ENCODE measurements at places on chromosomes 4 and X.

DNA sequence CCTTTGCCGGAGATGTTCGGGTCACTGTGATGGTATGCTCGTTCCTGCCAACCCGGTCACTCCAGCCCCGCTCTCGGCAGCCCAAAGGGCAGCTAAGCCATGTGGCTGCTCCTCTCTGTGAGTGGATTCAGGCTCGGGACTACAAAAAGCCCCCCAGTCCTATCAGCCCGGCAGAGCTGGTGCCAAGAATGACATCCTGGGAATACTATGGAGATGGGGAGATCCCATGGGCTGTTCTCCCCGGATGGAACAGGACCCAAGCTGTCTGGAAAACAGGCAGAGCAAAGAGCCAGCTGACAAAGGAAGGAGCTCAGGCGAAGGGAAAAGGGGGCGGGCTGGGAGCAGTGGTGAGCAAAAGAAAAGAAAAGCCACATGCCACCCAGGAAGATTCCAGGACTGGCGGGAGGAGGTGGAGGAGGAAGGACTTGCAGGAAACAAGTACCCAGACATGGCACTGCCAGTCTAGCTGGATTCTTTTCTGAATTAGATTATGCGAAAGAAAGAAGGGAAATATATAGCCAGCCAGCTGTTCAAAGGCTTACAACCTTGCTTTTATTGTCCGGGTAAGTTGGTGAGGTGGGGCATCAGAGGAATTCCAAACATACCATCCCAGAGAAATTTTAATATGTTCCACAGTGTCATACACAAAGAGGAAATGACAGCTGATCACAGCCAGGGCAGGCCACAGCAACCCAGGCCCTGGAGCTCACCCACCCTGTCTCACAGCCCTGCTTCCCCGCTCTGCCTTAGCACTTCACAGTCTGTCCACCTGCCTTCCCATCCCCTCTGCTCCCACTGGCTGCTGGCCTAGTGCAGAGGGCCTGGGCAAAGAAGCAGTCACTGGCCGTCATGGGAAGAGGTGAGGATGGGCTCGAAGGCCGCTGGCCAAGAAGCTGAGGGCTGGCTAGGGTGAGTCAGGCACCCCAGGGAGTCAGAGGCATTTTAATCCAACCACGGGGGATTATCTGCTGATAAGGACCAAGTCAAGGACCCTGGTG lies 3.4 kb downstream of the NDP start:
- DNase-seq: no peak

DNA sequence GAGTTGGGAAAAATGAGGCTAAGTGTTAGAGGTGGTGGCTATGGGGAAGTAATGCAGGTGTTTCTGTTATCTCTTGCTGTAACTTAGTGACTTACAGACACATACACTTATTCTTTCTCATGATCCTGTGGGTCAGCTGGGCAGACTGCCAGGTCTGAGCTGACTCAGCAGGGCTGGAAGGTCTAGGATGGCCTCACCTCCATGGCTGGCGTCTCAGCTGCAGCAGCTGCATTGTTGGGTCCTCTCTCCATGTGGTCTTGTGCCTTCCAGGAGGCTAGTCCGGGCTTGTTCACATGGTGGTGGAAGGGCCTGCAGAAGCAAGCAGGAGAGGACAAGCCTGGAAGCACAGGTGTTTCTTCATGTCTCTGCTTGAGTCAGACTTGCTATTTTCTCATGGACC lies 172.7 kb downstream of the NHS start:
- DNase-seq: no peak

DNA sequence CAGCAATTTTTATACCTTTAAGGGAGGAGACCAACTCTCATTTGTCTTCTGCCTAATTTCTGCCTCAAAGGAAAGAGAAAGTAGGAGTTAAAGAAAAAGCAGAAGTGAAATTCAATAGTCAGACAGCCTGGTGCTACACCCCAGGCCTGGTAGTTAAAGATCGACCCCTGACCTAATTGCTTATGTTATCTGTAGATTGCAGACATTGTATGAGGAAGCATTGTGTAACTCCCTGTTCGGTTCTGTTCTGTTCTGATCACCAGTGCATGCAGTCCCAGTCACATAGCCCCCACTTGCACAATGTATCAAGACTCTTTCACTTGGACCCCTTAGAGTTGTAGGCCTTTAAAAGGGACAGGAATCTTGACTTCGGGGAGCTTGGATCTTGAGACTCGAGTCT lies 335.9 kb upstream of the AR start:
- DNase-seq: no peak

DNA sequence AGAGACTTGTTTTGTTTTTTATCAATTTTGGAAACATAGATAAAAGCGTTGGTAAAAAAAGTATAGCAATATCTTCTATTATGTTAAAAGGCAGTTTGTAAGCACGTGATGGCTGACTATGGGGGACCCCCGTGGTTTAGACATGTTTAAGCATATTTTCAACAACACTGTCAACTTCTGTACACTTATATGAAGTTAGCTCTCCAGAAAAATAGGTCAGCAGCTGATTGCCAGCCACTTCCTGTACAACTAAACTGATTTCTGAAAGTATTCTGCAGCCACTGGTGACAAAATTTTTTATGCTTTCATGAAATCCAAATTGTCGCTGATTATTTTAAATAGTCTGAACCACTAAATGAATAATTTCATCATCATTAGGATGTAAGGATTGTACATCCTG lies 45.2 kb downstream of the RBMX2 start:
- DNase-seq: no peak

DNA sequence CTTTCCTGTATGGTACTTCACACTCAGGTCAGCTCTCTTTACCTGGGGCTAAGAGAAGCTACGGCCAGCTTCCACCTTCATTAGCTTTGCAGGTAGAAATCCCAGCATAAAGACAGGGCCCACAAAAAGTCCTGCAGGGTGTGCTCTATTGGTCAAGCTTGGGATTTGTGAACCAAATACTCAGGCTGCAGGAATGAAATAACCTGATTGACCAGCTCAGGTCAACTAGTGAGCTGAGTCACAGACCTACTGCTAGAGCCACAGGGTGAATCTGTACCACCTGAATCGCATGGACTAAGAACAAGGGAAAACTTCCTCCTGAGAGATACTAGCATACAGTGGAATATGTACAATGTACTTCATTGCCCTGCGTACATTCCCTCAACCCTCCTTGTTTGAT lies 172.2 kb downstream of the HHIP start:
- DNase-seq: no peak

- DNase-seq: no peak
These were observed 250.7 kb downstream of the THOC2 start for GRCh38 chrX:123481913-123482851.

DNA sequence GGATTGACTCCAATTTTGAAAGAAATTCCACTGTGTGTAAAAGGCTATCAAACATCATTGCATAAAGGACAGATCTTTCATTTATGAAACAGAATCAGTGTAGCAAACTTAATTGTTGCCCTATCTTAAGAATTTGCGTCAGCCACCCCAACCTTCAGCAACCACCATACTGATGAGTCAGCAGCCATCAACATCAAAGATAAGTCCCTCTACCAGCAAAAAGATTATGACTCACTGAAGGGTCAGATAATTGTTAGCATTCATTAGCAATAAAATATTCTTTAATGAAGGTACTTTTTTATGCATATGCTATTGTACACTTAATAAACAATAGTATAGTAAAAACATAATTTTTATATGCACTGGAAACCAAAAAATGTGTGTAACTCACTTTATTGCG lies 15.8 kb upstream of the GRSF1 start:
- no peak for DNase-seq

DNA sequence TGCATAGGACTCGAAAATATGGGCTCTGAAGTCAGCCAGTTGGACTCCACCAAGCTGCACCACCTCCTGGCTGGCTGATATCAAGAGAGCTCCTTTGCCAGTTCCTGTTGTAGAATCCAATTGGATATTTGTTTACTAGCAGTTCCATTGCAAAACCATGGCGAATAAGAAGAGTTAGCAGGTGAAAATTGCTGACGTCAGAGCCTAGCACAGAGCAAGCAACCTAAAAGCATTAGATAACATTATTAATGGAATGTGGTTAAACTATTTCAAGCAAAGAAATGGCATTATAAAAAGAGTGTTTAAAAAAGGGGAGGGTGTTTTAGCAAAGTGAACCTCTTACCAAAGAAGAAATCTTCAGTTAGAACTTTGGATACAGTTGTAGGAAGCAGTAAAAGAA lies 1816.3 kb upstream of the TENM3 start:
- DNase-seq: no peak

- DNase-seq: no peak
These were observed 23.1 kb downstream of the MSL3 start for GRCh38 chrX:11781133-11781532.

DNA sequence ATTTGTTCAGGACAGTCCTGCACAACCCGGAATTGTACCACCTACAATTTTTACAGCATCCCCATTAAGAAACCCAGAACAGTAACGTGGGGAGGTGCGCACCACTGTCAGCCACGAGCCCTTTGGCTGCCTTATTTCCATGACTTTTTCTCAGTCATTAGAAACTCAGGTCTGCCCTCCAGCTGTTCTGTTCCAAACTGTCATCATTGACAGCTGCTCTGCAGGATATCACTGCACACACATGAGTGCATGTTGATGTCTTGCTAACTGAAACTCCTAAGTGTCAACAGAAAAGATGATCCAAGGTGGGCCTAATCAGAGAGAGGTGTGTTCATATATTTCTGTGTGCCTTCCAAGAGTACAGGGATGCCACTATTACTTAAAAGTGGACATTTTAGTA lies 123.4 kb downstream of the PARM1 start:
- DNase-seq: no peak

DNA sequence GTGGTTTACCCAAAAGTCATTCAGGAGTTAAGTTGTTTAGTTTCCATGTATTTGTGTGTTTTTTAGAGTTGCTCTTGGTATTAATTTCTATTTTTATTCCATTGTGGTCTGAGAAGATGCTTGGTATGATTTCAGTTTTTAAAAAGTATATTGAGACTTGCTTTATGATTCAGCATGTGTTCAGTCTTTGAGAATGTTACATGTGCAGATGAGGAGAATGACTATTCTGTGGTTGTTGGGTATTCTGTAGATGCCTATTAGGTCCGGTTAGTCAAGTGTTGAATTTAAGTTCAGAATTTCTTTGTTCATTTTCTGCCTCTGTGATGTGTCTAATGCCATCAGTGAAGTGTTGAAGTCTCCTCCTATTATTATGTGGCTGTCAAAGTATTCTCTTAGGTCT lies 249.4 kb downstream of the ARHGAP10 start:
- DNase-seq: no peak

- no peak for DNase-seq
These were observed 554.8 kb upstream of the TENM3 start for GRCh38 chr4:181688432-181688831.

GRCh38 chrX:3549411-3549911 lies 164.0 kb downstream of the PRKX start:
- DNase-seq: no peak

All from stimulated activated CD8-positive, alpha-beta memory T cell treated with anti-CD3 and anti-CD28 coated beads, Interleukin-2, amount 100 ng/mL, for 1 hour (primary cell).